Stimulated activated CD8-positive, alpha-beta memory T cell treated with anti-CD3 and anti-CD28 coated beads, Interleukin-15, amount 100 ng/mL, for 48 hours (primary cell): ENCODE measurements at places on chromosomes 2 and 18.

DNA sequence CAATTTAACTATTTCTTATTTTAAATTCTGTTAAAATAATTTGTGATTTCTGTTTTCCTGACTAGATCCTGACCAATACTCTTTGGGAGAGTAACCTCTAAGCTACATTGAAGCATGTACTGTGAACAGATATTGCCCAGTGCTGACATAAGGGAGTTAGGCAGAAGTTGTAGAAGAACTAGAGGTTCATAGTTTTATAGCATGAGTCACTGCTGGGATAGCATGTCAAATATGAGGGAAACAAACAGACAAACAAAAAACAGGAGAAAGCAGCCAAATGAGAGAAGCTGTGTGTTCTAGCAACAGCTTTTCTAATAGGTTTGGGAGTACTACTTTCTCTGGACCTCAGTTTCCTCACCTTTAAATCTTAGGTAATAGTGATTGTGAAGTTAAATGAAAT, 72.4 kb downstream of the CERS6 start:
- no peak for DNase-seq

DNA sequence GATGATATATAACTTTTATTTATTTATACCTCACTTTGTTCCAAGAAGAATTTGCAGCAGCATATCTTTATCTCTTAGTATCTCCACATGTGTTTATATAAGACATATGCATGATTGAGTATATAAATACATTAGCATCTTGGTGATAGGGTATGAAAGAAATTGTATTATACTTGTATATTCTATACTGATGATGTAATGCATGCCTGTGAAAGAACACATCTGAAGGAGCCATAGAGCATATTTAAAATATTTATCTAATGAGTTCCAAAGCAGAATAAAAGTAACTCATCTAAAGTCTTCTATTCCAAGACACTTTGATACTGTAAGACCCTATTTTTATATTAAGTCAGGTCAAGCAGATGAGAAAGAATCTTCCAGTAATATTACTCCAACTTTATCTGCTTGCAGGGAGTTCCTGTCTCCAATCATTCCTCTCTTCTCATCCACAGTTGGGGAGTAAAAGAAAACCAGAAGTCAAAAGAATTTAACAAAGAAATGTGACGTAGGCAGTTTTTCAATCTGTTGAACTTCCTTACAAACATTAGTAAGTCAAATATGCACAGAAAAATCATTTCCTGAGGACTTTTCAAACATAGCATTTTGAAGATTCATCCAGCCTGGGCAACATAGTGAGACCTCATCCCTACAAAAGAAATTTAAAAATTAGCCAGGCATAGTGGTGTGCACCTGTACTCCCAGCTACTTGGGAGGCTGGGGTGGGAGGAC, 76.7 kb downstream of the DTNB start:
- DNase-seq = no peak

DNA sequence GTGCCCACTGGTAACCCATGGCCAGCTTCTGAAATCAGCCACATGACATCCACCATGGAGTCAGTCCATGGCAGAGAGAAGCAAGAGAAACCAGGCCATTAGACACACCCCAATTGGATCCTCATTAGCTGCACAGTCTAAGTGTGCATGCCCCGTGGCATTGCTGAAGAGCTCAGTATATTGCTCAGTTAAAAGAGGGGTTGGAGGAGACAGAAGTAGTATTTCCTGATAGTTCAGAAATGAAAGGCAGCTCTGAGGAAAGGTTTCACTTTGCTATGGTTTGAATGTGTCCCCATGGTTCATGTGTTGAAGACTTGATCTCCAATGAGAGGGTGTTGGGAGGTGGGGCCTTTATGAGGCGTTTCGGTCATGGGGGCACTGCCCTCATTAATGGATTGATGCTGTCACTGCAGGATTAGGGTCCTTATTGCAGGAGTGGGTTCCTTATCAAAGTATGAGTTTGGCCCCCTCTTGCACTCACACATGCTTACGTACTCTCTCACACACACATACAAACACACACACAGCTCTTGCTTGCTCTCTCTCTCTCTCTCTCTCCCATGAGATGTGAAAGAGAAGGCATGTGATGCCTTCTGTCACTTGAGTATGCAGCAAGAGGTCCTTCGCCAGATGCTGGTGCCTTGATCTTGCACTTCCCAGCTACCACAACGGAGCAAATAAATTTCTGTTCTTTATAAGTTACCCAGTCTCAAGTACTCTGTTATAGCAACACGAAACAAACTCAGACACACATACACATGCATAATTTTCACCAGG, 58.0 kb downstream of the TMEM163 start:
- DNase-seq = no peak

- peak; percentile 27 for DNase-seq
These were observed 65.7 kb downstream of the SPRED2 start for GRCh38 chr2:65366595-65367125.

DNA sequence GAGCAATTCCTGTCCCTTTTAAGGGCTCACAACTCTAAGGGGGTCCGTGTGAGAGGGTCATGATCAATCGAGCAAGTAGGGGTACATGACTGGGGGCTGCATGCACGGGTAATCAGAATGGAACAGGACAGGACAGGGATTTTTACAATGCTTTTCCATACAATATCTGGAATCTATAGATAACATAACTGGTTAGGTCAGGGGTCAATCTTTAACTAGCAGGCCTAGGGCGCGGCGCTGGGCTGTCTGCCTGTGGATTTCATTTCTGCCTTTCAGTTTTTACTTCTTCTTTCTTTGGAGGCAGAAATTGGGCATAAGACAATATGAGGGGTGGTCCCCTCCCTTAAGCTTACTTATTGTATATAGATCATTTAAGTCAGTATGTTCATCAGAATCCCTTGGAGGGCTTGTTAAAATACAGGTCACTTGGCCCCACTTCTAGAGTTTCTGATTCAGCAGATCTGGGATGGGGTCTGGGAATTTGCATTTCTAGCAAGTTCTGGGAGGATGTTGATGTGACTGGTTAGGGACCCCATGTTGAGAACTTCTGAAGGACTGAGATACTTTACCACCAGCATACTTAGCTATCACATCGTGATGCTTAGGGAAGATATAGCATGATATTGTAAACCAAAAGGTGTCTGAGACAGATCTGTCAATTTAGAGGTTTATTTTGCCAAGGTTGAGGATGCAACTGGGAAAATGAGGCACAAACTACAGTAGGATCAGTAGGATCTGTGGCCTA, 2.8 kb upstream of the INPP4A start:
- no peak for DNase-seq

- DNase-seq = no peak
These were observed 50.0 kb downstream of the OXER1 start for GRCh38 chr2:42713920-42714319.

DNA sequence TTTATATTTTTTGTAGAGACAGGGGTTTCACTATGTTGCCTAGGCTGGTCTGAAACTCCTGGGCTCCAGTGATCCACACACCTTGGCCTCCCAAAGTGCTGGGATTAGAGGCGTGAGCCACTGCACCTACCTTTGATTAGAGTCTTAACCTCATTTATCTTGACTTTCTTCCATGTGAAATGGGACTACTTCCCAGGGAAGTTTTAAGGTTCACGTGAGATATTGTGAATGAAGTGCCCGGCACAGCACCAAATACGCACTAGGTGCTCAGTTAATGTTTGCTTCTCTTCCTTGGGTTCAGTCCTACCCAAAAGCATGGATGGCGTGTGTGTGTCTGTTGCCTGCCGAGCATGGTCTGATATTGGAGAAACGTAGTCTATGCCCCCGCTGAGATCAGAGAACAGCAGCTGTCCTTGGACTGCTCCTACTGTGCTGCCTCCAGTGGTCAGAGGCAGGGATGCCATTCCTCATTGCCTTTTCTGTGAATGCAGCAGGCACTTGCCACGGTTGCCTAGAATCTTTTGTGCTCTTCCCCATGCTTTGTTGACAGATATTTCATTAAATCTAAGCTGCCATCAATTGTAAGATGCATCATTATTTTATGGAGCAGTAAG, 12.3 kb upstream of the TFCP2L1 start:
- no peak for DNase-seq

GRCh38 chr18:75208155-75208835, 644 bp downstream of the PTGR3 start:
- DNase-seq = peak; percentile 33

- peak; percentile 47 for DNase-seq
These were observed 44.4 kb downstream of the RPIA start for GRCh38 chr2:88735853-88736252.

GRCh38 chr2:19529677-19530076, 171.3 kb upstream of the OSR1 start:
- no peak for DNase-seq

DNA sequence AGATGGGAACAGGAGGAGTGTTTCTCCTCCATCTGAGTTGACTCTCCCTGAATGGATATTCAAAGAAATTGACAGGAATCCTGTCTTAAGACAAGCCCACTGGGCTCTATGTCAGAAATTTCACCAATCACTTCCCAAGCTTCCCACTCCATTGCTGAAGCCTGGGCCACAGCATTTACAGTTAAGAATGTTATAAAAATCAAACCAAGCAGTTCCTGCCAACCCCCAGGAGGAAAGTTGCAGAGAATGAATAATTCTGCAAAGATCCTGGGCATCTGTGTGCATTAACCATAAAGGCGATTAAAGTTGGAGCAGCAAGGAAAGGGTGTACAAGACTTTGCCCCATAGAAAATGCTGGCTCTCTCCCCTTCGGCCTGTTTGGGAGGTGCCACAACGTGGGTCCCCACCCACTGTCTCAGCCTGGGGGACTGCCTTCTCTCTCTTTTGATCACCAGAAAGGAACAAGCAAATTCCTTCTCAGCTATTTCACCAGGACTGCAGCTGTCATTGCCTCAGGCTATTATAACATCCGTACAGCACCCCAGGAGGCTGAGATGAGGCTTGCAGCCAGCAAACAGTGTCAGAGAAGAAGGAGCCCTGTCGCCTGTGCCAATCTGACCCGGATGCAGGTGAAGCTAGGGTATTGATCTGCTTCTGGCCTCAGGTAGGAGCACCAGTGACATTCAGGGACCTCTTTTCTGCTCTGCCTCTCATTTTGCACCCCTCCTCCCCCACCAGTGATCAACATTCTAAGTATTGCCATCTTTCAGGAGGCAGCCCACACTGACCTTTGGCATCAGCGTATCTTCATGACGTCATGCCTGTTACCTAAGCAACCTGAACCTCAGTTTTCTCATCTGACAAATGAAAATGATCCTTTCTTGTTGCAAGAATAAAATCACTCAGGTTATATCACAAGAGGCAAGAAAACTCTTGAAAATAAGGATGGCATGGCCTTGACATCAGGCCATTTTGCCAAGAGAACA, 219.0 kb downstream of the SH3BP4 start:
- DNase-seq = no peak

GRCh38 chr2:240160291-240161086, 20.0 kb upstream of the OTOS start:
- no peak for DNase-seq

DNA sequence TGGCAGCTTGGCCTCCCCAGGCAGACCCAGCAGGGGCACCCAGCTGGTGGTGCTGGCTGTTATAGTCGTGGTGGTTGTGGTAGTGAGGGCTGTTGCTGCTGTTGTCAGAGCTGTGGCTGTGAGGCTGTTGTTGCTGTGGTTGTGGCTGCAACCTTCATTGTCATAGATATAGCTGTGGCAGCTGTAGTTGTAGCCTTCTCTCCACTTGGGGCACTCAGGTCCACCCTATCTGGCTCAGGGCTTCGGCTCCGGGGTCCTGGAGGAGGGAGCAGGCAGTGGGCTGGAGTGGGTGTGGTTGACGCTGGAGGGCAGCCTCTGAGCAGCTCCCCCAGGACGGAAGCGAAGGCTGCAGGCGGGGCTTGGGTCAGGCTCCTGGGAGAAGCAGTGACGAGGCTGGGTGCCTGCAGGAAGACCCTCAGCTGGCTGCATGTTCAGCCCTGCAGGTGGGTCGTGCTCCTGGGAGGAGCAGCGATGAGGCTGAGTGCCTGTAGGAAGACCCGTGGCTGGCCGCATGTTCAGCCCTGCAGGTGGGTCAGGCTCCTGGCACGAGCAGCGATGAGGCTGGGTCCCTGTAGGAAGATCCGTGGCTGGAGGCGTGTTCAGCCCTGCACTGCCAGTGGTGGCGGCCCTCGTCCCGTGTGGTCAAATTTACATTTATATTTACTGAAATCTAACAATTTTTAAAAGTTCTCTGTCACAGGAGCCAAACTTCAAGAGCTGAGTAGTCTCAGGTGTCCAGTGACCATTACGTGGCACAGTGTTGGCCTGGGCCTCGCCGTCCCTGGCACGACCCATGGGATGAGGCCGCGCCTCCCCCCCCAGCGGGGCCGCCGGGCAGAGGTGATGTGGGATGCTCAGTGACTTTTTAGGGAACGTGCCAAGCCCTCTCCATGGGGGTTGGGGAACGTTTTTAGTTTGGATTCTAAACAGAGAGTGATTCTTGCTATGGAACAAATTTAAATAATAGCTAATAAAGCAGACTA, 79.2 kb upstream of the PXDN start:
- DNase-seq = no peak

GRCh38 chr2:219445220-219445640, 10.6 kb downstream of the SPEG start:
- DNase-seq = no peak

DNA sequence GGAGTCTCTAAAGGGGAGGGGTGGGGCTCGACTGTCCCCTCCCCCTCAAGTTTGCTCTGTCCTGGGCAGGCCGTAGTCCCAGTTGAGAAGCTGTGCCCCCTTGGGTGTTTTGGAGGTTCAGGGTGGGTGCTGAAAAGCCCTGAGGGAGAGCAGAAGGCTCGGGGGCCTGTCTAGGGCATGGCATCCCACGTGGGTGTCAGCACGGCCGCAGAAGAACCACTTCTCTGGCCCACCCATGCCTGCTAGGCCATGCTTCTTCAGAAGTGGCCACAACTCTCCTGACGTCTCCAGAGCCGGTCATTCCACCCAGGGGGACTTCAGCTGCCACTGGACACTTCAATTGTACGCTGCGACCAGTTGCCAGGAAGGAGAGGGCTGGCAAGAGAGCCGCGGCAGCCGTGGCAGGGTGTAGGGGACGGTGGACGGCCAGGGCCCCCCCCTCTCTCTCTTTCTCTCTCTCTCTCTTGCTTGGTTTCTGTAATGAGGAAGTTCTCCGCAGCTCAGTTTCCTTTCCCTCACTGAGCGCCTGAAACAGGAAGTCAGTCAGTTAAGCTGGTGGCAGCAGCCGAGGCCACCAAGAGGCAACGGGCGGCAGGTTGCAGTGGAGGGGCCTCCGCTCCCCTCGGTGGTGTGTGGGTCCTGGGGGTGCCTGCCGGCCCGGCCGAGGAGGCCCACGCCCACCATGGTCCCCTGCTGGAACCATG, at the start of gene INPP5D:
TSS of gene INPP5D (plus strand) at position 546 of the 704 bp plus-strand sequence. CDS start at position 683, 137 bp downstream.
- DNase-seq = peak; percentile 59

- DNase-seq = no peak
These were observed 734 bp downstream of the SLC25A12 start for GRCh38 chr2:171893196-171893823.

DNA sequence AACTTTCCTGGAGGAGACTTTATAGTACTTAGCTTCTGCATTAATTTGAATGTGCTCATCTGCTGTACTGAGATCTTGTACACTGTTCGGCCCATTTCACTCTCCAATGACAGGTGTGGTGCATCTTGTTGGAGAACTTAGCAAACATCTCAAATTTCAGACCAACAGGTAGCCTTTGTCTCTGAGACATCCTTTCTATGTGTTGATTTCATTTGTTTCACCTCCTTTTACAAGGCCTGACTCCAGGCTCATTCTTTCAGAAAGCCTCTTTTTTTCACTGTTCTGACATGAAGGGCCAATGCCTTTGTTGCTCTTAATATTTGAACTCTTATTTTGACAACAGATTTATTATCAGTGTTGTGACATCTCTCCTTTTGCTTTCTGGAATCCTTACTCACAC, 271.8 kb upstream of the FANCL start:
- DNase-seq = no peak

GRCh38 chr18:21281603-21282002, 39.6 kb downstream of the GREB1L start:
- no peak for DNase-seq
